Activated T-cell treated with anti-CD3 and anti-CD28 coated beads, Interleukin-2, amount 50 U/mL, for 48 hours (primary cell): ENCODE measurements at places on chromosomes 12 and 14.

DNA sequence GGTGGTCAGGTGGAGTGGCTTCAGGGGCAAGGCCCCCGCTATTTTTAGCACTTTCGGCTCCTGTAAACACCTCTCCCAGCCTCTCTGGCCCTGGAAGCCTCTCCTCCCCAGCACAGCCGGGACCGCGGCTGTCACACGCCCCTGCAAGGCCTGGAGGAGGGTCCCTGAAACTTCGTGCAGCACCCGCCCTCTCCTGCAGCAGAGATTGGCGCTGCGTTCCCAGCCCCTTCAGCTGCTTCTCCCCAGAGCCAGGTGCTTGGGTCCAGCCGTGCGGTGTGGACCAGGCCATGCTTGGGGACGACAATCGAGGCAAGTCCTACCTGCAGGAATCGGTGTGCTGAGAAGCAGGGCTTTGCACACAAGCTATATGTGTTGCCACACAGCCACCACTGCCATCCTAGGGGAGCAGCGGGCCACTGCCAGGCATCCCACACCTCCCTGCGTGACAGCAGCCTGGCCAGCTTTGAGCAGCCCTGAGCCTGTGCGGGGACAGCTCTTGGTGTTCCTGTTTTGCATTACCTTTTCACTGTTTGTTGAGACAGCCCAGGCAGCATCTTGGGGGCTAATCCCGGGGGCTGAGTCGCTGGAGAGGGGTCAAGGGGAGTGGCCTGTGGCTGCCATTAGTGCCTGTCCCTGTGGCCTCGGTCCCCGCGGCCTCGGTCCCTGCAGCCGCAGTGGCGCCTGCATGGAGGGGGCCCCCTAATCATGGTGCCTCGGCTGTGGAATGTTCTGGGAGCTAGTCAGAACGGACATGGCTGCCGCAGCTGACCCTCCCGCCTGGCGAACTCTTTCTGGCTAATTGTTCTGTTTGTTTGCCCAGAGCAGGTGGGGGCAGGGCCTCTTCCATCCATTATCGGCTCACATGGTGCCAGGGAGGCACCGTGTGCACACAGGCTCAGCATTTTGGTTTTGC is 27.6 kb upstream of the TRAF3 start:
- DNase-seq = no peak

DNA sequence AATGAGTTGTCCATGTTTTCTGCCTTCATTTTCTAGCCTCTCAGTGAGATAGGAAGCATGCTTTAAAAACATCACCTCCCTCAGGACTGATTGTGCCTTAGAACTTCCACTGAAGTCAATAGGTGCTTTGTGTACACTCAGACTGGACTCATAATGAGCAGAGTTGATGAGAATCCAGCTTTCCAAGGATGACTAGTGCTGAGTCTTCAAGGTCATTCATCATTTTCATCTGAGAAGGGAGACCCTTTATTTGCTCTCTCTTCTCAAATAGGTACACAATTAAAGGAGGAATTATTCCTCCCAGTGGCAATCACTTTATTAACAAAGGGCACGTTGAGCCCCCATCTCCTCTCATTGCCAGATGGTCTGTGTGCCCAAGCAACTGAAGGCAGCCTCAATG is 210.9 kb upstream of the PRKD1 start:
- DNase-seq = no peak

- no peak for DNase-seq
These were observed 1018.5 kb downstream of the LRFN5 start for GRCh38 chr14:42624980-42625761.

GRCh38 chr14:43894534-43894933 is 612.5 kb downstream of the FSCB start:
- DNase-seq = no peak

- no peak for DNase-seq
These were observed 77.5 kb downstream of the COX16 start for GRCh38 chr14:70281939-70282338.

GRCh38 chr12:76247026-76247646 is 101.1 kb downstream of the BBS10 start:
- no peak for DNase-seq

- DNase-seq = no peak
These were observed 128.3 kb downstream of the KCNC2 start for GRCh38 chr12:75081305-75081704.

GRCh38 chr12:52662093-52662917 is 10.3 kb upstream of the KRT2 start:
- no peak for DNase-seq

- DNase-seq = no peak
These were observed 69.2 kb upstream of the PSMA6 start for GRCh38 chr14:35222872-35223466.
